Activated CD4-positive, alpha-beta T cell treated with anti-CD3 and anti-CD28 coated beads, Interleukin-10, Interleukin-2, amounts not matched to agents 100 ng/mL and 50 ng/mL, durations not matched to agents 16 hours and 8 hours (primary cell): ENCODE measurements at places on chromosomes 11 and 22.
A peak's percentile ranks its signal among the peaks of the same experiment; 100 is the strongest.

DNA sequence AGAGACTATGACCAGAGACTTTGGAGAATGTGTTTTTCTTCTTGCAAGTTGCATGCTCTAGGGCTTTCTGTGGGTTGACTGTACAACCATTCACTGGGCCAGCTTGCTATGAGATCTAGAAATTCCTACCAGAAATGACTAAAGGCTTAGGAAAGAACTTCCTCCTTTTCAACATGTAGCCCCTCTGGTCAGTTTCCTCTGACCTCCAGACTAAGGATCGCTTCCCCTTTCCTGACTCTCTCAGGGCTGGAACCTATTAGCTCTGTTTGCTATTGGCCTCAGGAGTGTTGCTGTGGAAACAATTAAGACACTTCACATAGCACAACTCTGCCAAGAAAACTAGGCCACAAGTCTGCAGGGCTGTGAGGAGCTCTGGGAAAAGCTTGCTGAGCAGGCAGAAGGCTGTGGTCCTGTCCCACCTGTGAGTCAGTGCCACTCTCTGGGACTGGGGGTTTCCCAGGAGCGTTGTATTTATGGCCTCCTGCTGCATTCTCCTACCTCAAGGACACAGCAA is 10.7 kb downstream of the CRY2 start:
- no peak for DNase-seq

DNA sequence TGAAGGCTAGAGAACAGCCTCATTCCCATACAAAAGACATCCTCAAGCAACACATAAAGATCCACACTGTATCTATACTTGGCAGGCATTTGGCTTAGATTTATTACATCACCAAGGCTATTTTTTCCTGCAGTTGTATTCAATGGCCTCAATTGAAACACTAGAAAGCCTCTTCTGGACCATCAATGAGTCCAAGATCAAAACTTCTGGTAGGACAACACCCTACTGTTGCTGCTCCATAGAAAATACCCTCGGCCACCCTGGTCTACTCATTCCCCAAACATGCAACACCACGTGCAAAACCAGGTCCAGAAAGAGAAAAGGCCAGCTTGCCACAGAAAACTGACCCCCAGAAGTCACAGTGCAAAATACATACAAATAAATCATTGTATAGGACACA is 56.9 kb upstream of the CADM1 start:
- DNase-seq = no peak

- DNase-seq = no peak
Measured at GRCh38 chr11:92227959-92228935, 3.6 kb downstream of the FAT3 start.

DNA sequence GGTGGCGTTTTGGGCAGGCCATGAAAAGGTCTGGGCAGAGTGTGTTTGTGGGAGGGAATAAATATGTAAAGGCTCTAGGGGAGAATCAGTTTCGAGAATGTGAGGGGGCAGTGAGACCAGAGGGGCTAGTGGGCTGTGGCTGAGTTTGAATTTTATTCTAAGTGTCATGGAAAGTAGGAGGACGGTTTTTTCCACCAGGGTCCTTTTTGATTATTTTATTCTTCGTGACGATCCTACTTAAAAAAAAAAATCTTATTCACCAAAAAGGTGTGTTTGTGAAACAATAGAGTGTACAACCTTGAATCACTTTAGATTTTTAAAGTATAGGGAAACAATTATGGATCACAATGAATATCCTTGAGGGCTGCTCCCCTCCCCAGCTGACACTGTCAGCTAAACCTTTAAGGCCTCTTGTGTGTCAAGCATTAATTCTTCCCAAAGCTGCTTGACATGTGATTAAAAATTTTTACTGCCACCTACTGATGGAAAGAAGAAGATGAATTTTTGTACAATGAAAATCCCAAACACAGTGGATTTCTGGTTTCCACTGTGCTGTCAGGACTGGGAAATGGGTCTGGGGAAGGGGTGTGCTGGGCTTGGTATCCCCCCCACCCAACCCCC is 107.5 kb upstream of the OR4B1 start:
- DNase-seq = peak; percentile 62

GRCh38 chr11:61834278-61835048 is 6.4 kb downstream of the FADS2 start:
- DNase-seq = peak; percentile 93

DNA sequence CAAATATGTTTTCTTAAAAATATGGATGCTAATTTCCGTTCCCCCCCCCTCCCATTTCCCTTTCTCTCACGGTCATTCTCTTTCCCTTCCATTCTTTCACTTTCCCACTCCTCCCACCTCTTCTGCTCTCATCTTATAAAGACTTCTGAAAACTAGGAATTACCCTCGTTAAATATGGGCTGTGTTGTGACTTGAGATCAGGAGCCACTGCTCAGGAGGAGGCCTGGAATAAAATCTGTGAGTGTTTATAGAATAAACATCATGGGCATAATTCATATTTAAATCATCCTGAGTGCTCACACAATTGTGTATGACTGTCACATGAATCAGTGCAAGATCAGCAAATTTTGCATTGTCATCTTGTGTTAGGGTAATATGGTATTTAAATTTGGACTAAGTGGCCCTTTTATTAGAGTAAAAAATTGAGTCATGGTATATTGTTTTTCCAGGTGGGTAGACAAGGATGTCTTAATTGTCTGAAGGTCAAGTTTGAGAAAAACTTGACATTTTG is 208.0 kb downstream of the DDX10 start:
- no peak for DNase-seq

DNA sequence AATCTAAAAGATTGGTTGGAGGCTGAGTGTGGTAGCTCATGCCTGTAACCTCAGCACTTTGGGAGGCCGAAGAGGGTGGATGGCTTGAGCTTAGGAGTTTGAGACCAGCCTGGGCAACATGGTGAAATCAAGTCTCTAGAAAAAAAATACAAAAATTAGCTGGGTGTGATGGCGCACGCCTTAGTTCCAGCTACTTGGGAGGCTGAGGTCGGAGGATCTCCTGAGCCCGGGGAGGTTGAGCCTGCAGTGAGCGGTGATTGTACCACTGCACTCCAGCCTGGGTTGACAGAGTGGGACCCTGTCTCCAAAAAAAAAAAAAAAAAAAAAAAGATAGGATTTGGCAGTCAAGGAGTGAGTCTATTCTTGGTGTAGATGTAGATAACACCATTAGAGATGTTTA is 10.6 kb downstream of the FOLR1 start:
- DNase-seq = no peak

DNA sequence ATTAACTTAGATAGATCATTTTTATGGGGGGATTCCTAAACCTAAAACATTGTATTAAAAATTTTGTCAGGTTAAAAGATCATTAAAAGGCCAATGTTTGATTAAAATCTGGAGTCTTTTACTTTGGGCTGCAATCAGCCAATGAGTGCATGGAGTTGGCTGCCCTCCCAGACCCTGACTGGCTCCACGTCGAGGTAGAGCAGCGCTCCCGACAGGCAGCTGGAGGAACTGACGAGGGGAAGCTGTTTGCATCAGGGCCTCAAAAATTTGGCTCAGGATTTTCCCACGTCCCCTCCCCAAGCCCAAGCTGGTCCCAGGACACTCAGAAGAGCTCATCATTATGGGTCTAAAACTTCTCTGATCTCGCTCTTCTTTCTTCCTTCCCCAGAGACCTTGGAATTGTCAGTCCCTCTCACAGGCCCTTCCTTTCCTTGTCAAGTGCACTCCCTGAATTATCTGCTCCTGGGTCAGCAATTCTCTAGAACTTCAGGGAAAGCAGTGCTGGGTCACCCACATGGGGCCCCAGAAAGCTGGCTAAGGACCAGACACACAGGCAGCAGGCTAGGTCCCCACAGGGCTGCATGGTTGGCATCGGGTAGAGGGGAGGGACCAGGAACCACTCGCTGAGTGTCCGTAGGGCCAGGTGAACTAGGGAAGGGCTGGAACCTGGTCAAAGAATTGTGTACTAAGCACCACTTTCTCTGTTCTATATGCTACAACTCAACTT is 119.6 kb upstream of the IGLL5 start:
- DNase-seq = no peak

DNA sequence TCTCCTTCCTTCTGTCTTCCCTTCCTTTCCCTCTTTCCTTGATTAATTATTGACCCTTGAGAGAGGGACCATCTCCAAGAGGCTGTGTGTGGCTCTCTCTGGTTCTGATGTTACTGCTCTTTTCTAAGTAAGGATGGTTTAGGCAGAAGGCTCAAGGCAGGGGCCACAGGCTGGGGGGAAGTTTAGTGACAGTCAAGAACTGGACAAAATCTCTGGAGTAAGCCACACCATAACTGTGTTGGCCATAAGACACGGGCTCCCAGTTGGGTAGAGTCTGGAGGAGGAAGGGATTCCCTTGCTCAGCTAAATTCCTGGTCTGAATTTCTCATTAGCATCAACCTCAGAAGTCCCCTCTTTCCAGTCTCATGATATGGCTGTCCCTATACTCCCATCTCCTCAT is 74.7 kb downstream of the BUD13 start:
- no peak for DNase-seq

DNA sequence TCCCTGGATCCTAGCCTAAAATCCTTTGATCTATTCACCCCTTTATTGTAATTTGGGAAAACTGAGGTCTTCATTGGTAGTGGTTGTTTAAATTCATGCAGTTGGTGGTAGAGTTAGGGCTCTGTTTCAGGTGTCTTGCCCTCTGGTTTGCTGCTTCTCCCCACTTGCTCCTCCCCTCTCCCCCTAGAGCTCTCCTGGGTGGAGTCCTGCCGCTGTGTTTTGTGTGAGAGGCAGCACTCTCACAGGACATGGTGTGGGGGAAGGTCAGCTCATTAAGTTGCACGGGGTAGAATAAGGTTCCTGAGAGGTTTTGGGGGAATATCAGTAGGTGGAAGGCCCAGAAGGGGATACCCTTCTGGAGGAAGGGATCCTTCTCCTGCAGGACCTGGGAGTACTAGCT is 98.1 kb upstream of the NECTIN1 start:
- no peak for DNase-seq

DNA sequence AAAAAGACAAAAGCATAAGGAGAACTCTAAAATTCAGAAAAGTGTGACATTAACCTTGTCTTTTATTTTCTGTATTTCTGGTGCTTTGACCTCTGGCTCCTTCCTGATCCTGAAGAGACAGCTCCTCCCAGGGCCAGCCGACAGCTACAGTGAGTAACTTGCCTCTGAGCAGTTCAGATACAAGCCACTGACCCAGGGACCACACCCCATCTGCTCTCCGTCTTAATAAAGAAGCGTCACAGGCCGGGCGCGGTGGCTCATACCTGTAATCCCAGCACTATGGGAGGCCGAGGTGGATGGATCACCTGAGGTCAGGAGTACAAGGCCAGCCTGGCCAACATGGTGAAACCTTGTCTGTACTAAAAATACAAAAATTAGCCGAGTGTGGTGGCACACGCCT is 6.5 kb downstream of the MLC1 start:
- no peak for DNase-seq

DNA sequence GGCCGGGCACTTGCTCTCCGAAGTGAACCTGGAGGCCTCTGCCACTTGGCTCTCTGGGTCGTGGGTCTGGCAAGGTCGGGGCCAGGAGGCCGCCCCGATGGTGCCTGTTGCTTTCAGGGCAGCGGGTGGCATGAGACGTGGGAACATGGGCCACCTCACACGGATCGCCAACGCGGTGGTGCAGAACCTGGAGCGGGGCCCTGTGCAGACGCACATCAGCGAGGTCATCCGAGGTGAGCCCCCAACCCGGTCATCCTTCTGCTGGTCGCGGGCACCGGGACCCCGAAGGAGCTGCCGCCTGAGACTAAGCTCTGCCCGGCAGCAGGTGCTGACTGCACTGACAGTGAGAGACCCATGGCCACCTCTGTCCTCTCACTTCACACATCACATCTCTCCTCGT is 40.0 kb downstream of the SBF1 start:
- no peak for DNase-seq

GRCh38 chr11:65471447-65471891 is 27.4 kb upstream of the MALAT1 start:
- DNase-seq = no peak

DNA sequence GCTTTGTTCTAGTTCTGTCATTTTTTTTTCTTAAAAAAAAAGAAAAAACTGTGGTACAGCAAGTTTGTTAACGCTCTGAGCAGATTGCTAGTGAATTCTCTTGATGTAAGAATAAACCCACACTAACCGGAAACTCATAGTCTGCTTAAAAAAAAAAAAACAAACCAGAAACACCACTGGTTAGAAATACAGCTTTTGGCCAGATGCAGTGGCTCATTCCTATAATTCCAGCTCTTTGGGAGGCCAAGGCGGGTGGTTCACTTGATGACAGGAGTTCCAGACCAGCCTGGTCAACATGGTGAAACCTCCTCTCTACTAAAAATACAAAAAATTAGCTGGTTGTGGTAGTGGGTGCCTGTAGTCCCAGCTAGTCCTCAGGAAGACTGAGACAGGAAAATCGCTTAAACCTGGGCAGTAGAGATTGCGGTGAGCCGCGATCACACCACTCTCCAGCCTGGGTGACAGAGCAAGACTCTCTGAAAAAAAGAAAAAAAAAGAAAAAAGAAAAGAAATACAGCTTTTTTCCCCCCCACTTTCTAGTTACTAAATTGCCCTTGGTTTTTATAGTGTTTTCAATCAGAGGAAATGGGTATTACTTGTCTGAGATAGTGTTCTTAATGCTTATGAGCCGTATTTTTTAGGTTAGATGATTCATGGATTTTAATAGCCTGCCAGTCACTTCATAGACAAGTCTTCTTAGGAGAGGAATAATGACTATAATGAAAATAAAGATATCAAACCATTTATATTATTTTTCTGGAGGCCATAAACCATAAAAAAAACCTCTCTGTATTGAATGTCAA is 222.8 kb downstream of the DDX10 start:
- DNase-seq = no peak

- DNase-seq = no peak
Measured at GRCh38 chr11:108929241-108929640, 264.4 kb downstream of the DDX10 start.

- DNase-seq = no peak
Measured at GRCh38 chr11:130573767-130574166, 125.3 kb downstream of the ADAMTS15 start.

- no peak for DNase-seq
Measured at GRCh38 chr11:122617297-122617696, 38.2 kb upstream of the UBASH3B start.

DNA sequence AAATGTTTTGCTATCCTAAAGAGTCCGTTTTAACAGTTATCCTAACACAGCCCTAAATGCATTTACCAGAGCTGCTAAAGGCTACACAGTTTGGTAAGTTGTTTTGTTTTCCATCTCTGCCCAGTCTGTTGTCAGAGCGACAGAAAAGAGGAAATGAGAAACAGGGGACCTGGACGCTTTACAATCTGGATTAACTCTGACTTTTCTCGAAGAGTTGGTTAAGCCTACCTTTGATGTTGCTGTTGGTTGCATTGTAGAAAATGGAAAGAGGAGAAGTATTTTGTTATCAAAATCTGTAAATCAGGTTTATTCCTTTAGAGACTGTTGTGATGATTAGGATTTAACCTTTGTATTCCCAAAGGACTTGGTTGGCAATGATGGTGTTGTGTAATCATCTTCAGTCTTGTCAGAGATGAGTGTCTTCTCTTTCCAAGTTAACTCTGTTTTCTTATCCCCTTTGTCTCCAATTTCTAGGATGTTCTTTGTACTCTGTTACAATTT is 481 bp downstream of the ANGPTL5 start:
- DNase-seq = peak; percentile 3
